Naive thymus-derived CD4-positive, alpha-beta T cell (primary cell): ENCODE measurements at places on chromosomes 12 and 14. TPM values are rescaled to one million over a fixed set of nuclear protein-coding genes. Genes with fewer than 3 reads are reported as not detected.
A peak's percentile ranks its signal among the peaks of the same experiment; 100 is the strongest.

ARMH4 gene
- total RNA-seq = not detected

ZC2HC1C gene
- total RNA-seq = not detected

NPFF gene
- total RNA-seq = not detected

RNASE3 gene
- total RNA-seq = not detected

TAS2R30 gene
- total RNA-seq = 5.3 TPM

MYBPC1 gene
- not detected for total RNA-seq

MIPOL1 gene
- not detected for total RNA-seq

CIT gene
- 63.0 and 69.9 TPM in 2 replicates for total RNA-seq

SPX gene
- 0.62 TPM for total RNA-seq

- H3K27ac ChIP-seq = peak overlapping the region; percentile 6
- H3K4me3 ChIP-seq = no peak overlapping the region
- H3K4me1 ChIP-seq = no peaks in the 10 kb centered on the region
- no peaks in the 10 kb centered on the region for H3K27me3 ChIP-seq
Observed at GRCh38 chr12:106341086-106341877, 16.3 kb upstream of the POLR3B start.

- peaks cover 12% of the 10 kb centered on the region for H3K4me1 ChIP-seq
- no peaks in the 10 kb centered on the region for H3K27me3 ChIP-seq
- H3K27ac ChIP-seq = peak overlapping the region; percentile 87
Observed at GRCh38 chr12:56469007-56469930, 891 bp downstream of the SPRYD4 start.

DNA sequence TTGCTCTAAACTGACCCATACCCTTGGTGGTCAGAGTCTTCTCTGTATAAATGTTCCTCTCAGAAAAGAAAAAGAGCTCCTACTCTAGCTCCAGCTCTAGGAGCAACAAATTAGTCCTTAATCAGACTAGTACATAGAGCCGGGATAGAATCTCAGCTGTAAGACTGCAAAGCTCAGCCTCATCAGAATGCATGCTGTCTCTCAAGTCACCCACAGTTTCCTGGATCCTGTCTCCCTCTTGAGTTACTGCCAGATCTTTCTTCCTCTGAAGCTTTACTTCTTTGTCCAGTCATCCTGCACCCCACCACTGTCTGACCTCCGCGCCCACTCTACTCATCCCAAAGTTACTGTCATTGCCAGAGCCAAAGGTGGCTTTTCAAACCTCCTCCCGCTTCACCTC lies 139.3 kb upstream of the PRMT8 start:
- no peak overlapping the region for H3K27ac ChIP-seq
- no peaks in the 10 kb centered on the region for H3K27me3 ChIP-seq
- H3K4me3 ChIP-seq = no peak overlapping the region

DNA sequence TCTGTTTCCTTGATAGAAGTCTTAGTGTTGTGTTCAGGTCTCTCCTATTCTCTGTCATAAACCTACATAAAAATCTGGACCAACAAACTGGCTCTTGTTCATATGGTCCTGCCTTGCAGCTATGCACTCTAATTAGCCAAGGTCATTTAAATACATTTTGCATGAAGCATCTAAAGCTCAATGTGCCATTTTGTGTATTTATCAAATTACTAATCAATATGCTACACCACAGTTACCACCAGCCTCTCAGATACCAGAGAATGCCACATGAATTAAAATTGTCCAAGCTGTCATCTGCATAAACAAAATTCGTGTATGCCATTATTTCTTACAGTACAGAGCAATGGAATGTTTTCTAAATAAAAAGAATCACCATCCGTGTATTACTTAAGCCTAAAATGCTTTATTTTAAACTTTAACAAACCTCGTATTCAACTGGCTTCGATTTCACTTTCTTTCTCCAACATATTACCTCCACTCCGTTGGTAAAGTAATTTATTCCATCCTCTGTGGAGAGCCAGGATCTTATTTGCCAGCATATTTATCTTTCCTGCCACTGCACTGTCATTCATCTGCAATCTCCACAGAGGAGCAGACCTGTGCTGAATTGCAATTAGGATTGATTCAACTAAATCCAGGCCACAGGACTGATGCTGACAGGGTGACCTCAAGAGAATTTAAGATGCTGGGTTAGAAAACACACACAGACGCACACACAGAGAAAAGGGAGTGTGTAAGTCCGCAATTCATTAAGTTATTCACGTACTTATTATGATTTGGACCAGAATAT lies 284.1 kb upstream of the FOXG1 start:
- H3K4me3 ChIP-seq = no peak overlapping the region
- no peak for DNase-seq
- H3K27me3 ChIP-seq = no peaks in the 10 kb centered on the region
- H3K27ac ChIP-seq = no peak overlapping the region
- H3K4me1 ChIP-seq = no peaks in the 10 kb centered on the region

DNA sequence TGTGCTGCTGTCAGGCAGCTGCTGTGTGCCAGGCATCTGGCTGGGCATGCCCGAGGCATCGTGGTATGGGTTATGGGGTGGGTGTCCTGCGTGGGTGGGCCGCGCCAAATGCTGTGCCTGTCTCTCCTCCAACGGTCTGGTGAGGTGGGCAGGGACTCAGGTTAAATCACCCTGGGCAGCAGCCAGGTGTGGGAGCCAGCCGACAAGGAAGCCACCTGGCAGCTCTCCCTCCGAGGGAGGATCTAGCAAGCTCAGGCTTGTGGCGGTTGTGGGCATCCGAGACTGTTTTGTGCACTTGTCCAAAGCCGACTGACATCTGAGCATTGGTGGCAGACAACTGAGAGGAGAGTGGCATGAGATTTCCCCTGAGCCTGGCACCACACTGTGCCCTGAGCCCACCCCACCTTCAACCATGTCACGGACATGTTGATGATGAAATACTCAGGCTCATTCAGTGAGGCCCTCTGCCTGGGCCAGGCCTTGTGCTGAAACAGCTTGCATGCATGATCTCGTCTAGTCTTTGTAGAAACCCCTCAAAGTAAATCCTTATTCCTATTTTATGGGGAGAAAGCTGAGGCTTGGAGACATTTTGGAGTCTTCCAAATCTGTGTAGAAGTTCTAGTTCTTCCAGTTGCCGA lies 181.8 kb upstream of the MYL2 start:
- no peak for DNase-seq
- no peak overlapping the region for H3K4me3 ChIP-seq
- no peak overlapping the region for H3K27ac ChIP-seq

DNA sequence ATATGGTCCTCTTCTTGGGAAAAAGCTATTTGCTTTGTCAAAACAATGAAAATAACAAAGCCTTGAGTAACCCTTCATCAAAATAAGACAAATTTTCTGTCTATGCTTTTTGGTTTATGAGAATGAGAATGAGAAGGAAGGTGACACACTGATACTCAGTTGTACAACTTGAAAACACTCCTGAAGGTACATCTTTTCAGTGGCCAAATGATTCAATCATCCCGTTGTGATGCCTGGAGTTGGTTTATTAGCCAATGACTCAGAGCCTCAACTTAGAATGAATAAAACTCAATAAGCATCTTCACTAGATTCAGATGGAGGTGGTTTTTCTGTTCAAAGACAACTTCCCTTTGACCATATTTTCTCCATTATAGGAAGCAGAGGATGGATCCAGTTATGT lies 7.8 kb upstream of the CALM1 start:
- no peak overlapping the region for H3K27ac ChIP-seq
- no peak overlapping the region for H3K4me3 ChIP-seq
- no peaks in the 10 kb centered on the region for H3K27me3 ChIP-seq
- DNase-seq = no peak
- H3K36me3 ChIP-seq = no peaks in the 10 kb centered on the region

DNA sequence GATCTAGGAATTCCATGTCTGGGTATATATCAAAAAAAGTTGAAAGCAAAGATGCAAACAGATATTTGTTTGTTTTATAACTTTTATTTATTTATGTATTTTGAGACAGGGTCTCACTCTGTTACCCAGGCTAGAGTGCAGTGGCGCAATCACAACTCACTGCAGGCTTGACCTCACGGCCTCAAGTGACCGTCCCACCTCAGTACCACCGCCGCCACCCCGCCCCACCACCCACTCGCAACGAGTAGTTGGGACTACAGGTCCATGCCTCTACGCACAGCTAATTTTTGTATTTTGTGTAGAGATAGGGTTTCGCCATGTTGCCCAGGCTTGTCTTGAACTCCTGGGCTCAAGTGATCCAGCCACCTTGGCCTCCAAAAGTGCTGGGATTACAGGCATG lies 66.5 kb upstream of the KTN1 start:
- no peak for DNase-seq
- no peaks in the 10 kb centered on the region for H3K27me3 ChIP-seq
- H3K4me1 ChIP-seq = no peaks in the 10 kb centered on the region

- H3K4me3 ChIP-seq = peak overlapping the region; percentile 76
- peak overlapping the region; percentile 77 for H3K27ac ChIP-seq
- H3K4me1 ChIP-seq = peaks cover 15% of the 10 kb centered on the region
- no peaks in the 10 kb centered on the region for H3K36me3 ChIP-seq
Observed at GRCh38 chr14:30559638-30560091, 707 bp downstream of the G2E3 start.

- DNase-seq = no peak
- no peaks in the 10 kb centered on the region for H3K36me3 ChIP-seq
- no peak overlapping the region for H3K4me3 ChIP-seq
- no peaks in the 10 kb centered on the region for H3K4me1 ChIP-seq
- no peaks in the 10 kb centered on the region for H3K27me3 ChIP-seq
- no peak overlapping the region for H3K27ac ChIP-seq
Observed at GRCh38 chr14:36091096-36091495, 85.4 kb downstream of the PTCSC3 start.

- no peaks in the 10 kb centered on the region for H3K4me1 ChIP-seq
- H3K27me3 ChIP-seq = no peaks in the 10 kb centered on the region
- H3K4me3 ChIP-seq = no peak overlapping the region
Observed at GRCh38 chr12:49784756-49785409, 43.3 kb downstream of the NCKAP5L start.

DNA sequence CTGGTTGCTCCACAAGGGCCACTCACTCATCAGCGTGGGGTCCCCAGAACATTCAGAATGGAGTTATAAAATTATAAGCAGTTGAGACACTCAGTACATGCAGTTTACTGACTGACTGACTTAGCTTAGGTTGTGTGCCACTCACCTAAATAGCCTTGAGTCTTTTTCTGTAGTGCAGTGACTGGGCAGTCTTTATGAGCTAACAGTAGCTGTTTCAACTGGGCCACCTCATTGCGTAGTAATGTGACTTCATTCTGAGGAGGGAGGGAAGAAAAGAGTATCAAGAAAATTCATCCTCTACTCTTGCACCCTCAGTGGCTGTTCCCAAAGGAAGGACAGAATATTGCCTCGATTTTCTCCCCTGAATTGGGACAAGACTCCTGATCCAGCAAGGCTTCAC lies 15.8 kb upstream of the NPFF start:
- H3K4me1 ChIP-seq = no peaks in the 10 kb centered on the region
- H3K4me3 ChIP-seq = no peak overlapping the region
- H3K27ac ChIP-seq = no peak overlapping the region
- no peak for DNase-seq
- H3K27me3 ChIP-seq = no peaks in the 10 kb centered on the region

DNA sequence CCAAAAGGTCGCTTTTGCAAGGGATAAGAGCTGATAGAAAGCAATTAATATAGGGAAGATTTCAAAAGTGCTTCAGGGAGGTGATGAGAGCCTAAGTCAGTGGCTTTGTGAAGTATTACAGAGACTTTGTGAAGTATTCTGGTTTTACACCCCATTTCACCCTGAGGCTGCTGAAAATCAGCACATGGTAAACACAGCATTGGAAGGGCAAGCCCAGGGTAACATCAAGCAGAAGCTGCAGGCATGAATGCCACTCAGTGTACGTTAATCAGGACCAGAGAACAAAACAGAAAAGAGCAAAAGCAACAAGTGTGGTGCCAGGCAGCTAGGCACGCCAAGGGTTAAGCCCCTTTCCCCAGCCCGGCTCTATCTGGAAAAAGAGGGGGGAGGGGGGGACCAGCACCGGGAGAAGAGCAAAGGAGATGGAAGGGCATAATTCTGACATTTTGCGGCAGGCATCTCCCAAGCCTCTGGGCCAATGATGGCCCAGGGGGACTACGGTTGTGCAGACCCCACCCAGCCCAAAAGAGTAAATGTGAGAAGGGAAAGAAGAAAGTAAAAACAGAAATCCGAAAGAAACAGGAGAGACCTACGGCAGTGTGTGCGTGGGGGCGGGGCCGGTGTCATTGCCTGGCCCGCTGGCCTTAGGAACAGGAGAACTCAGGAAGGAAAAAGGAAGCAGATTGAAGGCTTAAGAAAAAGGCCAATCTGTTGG lies 58.9 kb downstream of the DHRS2 start:
- no peak overlapping the region for H3K27ac ChIP-seq
- H3K4me3 ChIP-seq = no peak overlapping the region

DNA sequence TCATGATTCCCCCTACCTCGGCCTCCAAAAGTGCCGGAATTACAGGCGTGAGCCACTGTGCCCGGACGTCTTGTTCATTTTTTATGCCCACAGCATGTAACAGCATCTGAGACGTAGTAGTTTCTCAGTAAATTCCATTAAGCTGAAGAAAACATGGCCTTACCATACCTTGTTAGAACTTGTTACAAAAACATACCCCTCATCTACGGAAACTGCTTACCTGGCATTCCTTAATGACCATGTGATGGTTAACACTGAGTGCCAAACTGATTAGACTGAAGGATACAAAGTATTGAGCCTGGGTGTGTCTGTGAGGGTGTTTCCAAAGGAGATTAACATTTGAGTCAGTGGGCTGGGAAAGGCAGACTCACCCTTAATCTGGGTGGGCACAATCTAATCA lies 186.8 kb downstream of the CEP128 start:
- no peak overlapping the region for H3K27ac ChIP-seq
- H3K36me3 ChIP-seq = no peaks in the 10 kb centered on the region
- H3K4me1 ChIP-seq = no peaks in the 10 kb centered on the region
- no peaks in the 10 kb centered on the region for H3K27me3 ChIP-seq

- no peak overlapping the region for H3K4me3 ChIP-seq
- no peak overlapping the region for H3K27ac ChIP-seq
- no peaks in the 10 kb centered on the region for H3K36me3 ChIP-seq
- no peaks in the 10 kb centered on the region for H3K27me3 ChIP-seq
Observed at GRCh38 chr12:58067610-58068387, 126.4 kb downstream of the ATP23 start.

GRCh38 chr14:49621114-49621881 lies 699 bp downstream of the MGAT2 start:
- peak overlapping the region; percentile 97 for H3K27ac ChIP-seq
- no peaks in the 10 kb centered on the region for H3K27me3 ChIP-seq
- peaks cover 42% of the 10 kb centered on the region for H3K4me1 ChIP-seq
- peaks cover 15% of the 10 kb centered on the region for H3K36me3 ChIP-seq
- H3K4me3 ChIP-seq = peak overlapping the region; percentile 98

DNA sequence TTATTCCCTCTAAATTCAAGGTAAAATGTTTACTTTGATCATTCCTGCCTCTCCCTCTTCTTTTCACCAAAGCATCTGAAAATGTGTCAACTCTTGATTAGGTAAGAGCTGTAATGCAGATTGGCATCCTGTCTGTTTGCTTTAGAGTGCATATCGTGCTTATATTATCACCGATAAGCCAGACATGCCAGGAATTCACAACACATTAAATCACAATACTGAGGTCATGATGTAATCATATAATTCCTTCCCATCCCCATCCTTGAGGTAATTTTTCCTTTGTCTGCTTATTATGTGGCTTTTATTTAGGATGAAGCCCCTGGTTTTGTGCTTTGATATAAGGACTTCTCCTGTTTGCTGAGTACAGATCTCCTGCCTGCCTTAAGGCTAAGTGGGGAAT lies 10.2 kb downstream of the DDX47 start:
- no peaks in the 10 kb centered on the region for H3K27me3 ChIP-seq
- H3K36me3 ChIP-seq = peaks cover 48% of the 10 kb centered on the region
- no peaks in the 10 kb centered on the region for H3K4me1 ChIP-seq
- no peak overlapping the region for H3K27ac ChIP-seq
- no peak for DNase-seq
